ENCODE measurements at places on chromosomes 7 and 10. TPM values are rescaled to one million over a fixed set of nuclear protein-coding genes. Genes with fewer than 3 reads are reported as not detected.

ACBD5 gene
- total RNA-seq: 20.9 TPM

PUS7 gene
- 5.7 TPM for total RNA-seq

COBL gene
- 0.26 TPM for total RNA-seq

LIPK gene
- not detected for total RNA-seq

SP8 gene
- total RNA-seq: not detected

DNA sequence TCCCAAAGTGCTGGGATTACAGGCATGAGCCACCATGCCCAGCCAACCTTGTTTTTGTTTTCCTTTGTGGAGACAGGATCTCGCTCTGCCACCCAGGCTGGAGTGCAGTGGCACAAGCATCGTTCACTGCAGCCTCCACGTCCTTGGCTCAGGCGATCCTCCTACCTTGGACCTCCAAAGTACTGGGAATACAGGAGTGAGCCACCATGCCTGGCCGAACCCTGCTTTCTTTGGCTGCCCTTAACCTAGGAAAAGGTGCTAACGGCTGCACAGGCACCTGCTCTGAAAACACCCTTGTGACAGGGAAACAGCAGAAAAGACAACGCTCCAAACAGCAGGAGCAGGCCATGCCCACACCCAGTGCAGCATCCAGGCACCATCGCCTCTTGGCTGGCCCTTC, 71.9 kb downstream of the OAT start:
- DNase-seq: no peak
- no peaks in the 10 kb centered on the region for H3K36me3 ChIP-seq
- H3K4me1 ChIP-seq: no peaks in the 10 kb centered on the region
- no peak overlapping the region for H3K27ac ChIP-seq
- H3K4me3 ChIP-seq: no peak overlapping the region
- peaks cover 5% of the 10 kb centered on the region for H3K27me3 ChIP-seq

DNA sequence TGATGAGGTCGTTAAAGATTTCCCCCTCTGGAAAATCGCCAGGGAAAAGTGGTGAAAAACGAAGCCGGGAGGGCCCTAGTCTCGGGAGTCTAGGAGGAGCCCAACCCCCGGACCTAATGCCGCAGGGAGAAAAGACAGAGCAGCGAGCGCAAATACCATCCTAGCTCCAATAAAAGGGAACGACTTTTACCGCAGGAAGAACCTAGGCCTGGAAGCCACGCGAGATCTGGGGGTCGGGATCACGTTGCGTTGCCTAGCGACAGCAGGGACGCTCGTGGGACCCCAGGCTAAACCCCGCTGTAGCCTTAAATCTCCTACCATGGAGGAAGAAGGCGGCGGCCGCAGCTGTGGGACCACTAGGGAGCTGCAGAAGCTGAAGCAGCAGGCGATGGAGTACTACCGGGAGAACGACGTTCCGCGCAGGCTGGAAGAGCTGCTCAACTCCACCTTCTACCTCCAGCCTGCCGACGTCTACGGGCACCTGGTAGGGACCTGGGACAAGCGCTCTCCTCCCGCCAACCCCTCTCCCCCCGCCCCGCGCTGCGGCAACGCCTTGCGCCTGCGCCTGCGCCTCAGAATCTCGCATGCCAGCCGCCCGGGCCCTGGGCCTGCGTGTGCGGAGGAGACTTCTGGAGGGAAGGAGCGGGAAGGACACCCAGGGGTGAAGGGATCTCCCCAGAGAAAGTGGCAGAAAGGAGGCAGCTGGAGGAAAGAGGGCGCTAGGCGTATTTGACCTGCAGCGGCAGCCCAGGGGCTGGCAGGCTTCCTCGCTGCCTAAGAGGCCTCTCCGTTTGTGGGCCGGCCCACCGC, at the start of gene ENO4:
ENO4 (plus strand) TSS at position 252 of the 810 bp plus-strand sequence; CDS start at position 320, 68 bp downstream.
- DNase-seq: peak; percentile 4
- H3K27ac ChIP-seq: no peak within 1 kb of the TSS
- H3K4me1 ChIP-seq: no peaks in the 10 kb centered on the region
- peak within 1 kb of the TSS; percentile 5 for H3K4me3 ChIP-seq
- H3K27me3 ChIP-seq: no peaks in the 10 kb centered on the region
- no peaks in the 10 kb centered on the region for H3K36me3 ChIP-seq

GRCh38 chr10:88853155-88853881, 1.7 kb upstream of the ANKRD22 start:
- H3K27me3 ChIP-seq: no peaks in the 10 kb centered on the region
- DNase-seq: no peak

GRCh38 chr7:158525648-158526484, 61.8 kb downstream of the PTPRN2 start:
- H3K36me3 ChIP-seq: no peaks in the 10 kb centered on the region
- H3K27ac ChIP-seq: no peak overlapping the region
- H3K4me3 ChIP-seq: no peak overlapping the region
- H3K4me1 ChIP-seq: no peaks in the 10 kb centered on the region
- H3K27me3 ChIP-seq: no peaks in the 10 kb centered on the region

DNA sequence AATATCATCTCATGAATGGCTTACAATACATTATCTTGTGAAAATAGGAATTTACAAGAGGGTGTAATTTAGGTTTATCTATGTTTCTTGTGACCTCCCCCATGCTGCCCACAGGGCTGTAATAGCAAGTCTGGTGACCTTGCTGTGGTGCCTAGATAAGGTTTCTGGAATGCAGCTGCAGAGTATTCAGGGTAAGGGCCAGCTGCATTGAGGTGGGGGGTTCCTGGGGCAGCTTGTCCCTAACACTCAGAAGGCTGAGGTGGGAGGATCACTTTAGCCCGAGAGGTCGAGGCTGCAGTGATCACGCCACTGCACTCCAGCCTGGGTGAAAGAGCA, 5.3 kb upstream of the DHTKD1 start:
- H3K27me3 ChIP-seq: no peaks in the 10 kb centered on the region
- no peak overlapping the region for H3K27ac ChIP-seq
- no peak for DNase-seq
- no peaks in the 10 kb centered on the region for H3K36me3 ChIP-seq
- peaks cover 6% of the 10 kb centered on the region for H3K4me1 ChIP-seq
- H3K4me3 ChIP-seq: no peak overlapping the region

- no peak overlapping the region for H3K27ac ChIP-seq
- H3K4me1 ChIP-seq: no peaks in the 10 kb centered on the region
- no peak for DNase-seq
These were observed 69.9 kb upstream of the GTF2I start for GRCh38 chr7:74587435-74588126.

- H3K36me3 ChIP-seq: no peaks in the 10 kb centered on the region
- no peak overlapping the region for H3K27ac ChIP-seq
- H3K4me3 ChIP-seq: no peak overlapping the region
- no peaks in the 10 kb centered on the region for H3K27me3 ChIP-seq
- no peak for DNase-seq
- no peaks in the 10 kb centered on the region for H3K4me1 ChIP-seq
These were observed 142.7 kb downstream of the ADARB2 start for GRCh38 chr10:1594372-1595241.

- no peaks in the 10 kb centered on the region for H3K27me3 ChIP-seq
- peaks cover 50% of the 10 kb centered on the region for H3K36me3 ChIP-seq
- no peaks in the 10 kb centered on the region for H3K4me1 ChIP-seq
- no peak overlapping the region for H3K4me3 ChIP-seq
- DNase-seq: no peak
- no peak overlapping the region for H3K27ac ChIP-seq
These were observed 10.6 kb downstream of the VIM start for GRCh38 chr10:17238445-17239291.

- no peaks in the 10 kb centered on the region for H3K36me3 ChIP-seq
- no peak for DNase-seq
- H3K4me1 ChIP-seq: no peaks in the 10 kb centered on the region
These were observed 402.3 kb upstream of the PCDH15 start for GRCh38 chr10:55203319-55203718.

GRCh38 chr7:141409219-141409618, 142.0 kb upstream of the AGK start:
- no peak overlapping the region for H3K4me3 ChIP-seq
- no peak overlapping the region for H3K27ac ChIP-seq
- no peak for DNase-seq
- H3K27me3 ChIP-seq: no peaks in the 10 kb centered on the region

GRCh38 chr7:43650457-43651052, 67.6 kb downstream of the STK17A start:
- H3K4me1 ChIP-seq: peaks cover 72% of the 10 kb centered on the region
- H3K36me3 ChIP-seq: peaks cover 2% of the 10 kb centered on the region
- no peak for DNase-seq
- H3K4me3 ChIP-seq: peak overlapping the region; percentile 69
- no peaks in the 10 kb centered on the region for H3K27me3 ChIP-seq
- peak overlapping the region; percentile 95 for H3K27ac ChIP-seq

Measured in T-cell (primary cell).